ENCODE measurements at places on chromosomes 3 and 15.

DNA sequence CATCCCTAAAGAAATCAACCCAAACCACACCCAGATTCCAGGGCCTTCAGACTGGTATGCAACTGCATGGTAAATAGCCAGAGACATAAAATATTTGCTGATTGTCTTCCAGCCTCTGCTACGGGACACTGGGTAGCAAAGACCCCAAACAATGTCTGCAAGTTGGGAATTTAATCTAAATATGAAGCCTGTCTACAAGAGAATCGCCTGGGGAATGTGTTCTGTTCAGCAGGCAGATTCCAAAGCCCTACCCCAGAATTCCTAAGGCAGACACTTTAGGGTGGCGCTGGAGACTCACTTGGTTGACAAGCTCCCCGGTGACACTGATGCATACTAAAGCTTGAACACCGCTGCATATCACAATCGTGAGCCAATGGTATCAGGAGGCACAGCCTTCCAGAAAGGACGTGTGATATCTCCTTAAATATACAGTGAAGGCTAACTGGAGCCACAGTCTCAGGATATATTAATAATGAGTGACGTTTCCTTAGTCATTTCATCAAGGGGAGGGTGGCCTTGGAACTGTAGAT, 684.1 kb downstream of the NTRK3 start:
- no peak for DNase-seq

GRCh38 chr15:76799760-76800159, 105.4 kb downstream of the SCAPER start:
- no peak for DNase-seq

GRCh38 chr3:50515565-50516439, 12.4 kb upstream of the CACNA2D2 start:
- DNase-seq: no peak

DNA sequence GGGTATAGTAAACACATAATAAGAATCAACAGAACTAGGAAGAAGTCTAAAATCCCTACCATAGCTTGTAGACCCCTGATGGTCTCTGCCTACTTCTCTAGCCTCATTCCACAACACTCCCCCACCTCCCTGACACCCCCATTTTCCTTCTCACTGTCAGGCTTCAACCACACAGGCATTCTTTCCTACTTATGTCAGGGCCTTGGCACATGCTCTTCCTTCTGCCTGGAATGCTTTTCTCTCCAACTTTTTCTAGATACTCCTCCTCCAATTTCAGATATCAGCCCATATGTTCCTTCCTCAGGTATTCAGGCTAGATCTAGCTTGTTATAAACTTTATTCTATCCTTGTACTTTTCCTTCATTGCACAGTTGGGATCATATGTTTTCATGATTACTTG, 106.0 kb upstream of the MRPL3 start:
- DNase-seq: no peak

DNA sequence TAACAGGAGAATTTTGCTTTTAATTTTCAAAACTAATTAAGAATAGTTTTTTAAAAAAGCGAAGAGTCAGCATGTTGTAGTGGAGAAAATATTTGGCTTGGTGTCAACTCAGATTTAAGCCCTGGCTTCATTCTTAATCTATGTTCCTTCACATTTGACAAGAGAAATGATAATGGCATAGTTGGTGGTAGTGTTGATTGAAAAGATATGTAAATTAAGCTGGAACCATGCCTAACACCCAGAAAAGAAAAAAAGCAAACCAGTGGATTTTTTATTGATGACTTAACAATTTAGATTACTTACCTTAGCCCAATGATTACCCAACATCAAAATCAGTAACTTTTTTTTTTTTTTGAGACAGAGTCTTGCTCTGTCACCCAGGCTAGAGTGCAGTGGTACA, 27.4 kb downstream of the TCAIM start:
- no peak for DNase-seq

DNA sequence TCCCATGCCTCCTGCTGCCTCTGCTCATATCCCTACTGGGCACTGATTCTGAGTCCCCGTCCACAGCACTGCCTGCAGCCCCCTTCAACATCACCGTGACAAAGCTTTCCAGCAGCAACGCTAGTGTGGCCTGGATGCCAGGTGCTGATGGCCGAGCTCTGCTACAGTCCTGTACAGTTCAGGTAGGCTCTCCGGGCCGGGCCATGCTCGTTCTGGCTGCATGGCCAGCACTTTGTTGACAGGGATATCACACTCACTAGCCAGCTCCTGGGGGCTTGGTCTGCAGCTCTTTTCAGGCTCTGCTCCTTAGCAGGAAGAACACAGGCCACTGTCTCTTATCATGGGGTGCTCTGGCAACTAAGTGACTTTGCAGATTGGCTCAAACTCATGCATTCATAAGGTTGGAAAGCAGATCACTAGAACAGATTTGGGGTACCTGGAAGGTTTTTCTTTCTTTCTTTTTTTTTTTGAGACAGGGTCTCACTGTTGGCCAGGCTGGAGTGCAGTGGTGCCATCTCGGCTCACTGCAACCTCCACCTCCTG, 6.0 kb downstream of the TYRO3 start:
- no peak for DNase-seq

DNA sequence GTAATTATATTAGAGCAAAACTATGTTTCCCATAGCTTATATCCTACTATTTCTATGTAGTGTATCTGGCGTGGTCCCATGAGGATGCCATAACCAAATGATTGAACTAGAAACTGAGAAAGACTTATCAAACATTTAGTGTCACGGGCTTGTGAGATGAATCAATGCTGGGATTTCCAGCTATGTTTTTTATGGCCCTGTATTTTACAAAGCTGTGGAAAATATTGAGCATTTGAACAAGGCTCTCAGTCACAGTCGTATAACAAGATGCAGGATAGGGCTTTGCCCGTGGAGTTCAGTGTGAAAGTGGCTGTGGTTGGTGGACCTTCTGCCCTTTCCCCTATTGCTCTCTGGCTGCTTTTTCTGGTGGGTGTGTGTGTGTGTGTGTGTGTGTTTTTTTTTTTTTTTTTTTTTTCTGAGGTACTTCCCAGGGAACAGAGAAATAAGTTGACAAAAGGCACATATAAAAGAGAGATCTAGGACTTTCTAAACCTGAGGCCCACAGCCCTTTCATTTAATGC, 60.7 kb downstream of the CACNA1D start:
- DNase-seq: no peak

DNA sequence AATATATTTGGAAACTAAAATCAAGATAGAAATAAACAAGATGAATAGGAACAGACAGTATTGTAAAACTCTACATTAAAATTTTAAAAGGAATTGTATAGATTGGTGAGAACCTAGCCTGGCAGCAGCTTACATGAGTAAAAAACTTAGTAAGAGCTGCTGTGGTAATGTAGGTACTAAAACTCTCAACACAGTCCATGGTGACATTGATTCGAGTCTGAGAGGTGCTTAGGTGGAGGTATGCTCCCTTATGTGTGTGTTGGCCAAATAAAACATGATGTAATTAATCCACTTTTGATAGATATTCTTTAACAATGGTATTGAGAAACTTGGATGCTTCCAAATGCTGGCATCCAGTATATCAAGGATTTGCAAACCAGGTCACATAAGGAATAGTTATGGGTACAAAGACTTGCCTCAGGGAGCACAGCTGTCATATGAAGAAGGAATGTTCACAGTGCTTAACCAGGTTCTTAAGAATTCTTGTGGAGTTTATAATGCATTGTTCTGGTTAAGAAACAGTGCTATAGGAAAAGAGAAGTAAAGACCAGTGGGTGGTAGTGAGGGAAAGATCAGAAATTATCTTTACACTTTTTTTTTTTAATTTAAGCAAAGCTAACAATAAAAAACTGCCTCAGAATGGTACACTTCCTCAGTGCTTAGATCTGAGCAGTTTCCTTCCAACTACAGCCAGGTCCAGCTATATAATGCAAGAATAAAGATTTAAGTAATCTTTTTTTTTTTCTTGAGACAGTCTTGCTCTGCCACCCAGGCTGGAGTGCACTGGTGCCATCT, 24.6 kb upstream of the IL20RB start:
- no peak for DNase-seq

- no peak for DNase-seq
These were observed 13.1 kb downstream of the HDGFL3 start for GRCh38 chr15:83194528-83194927.

GRCh38 chr3:186137051-186137685, 28.3 kb upstream of the ETV5 start:
- no peak for DNase-seq

- no peak for DNase-seq
These were observed 4.6 kb downstream of the TPM1 start for GRCh38 chr15:63046917-63047760.

DNA sequence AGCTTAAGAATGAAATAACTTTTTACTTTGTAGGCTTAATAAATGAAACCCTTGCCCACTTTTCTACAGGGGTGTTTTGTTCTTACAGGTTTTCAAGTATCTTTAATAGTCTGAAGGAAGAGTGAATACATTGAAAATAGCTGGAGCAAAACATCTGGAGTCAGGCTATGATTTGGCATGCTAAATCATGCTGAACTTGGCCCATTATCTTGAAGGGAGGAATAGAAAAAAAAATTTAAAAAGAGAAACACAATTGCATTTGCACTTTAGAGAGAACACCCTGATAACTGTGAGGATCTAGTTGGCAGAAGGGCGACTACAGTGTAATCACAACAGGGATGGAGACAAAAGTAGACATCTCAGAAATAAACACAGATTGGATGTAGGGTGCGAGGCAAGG, 1.8 kb upstream of the IQGAP1 start:
- DNase-seq: no peak

DNA sequence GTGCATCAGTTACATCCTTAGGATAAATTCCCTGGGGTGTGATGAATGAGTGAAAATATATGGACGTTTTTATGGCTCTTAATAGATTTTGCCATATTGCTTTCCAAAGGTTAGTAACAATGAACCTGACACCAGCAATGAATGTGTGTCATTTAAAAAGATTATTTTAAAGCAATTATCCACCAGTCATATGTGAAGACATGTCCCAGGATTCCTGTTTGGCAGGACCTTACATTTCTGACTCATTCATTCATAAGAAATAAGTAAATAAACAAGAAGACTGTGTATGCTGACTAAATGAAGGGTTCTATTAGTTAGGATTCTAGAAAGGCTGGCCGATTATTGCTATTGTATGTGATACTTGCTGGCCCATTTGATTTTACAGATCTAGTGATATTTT, 201.5 kb downstream of the SOX2 start:
- DNase-seq: no peak

- DNase-seq: no peak
These were observed 9.1 kb upstream of the DIS3L start for GRCh38 chr15:66284271-66284670.

DNA sequence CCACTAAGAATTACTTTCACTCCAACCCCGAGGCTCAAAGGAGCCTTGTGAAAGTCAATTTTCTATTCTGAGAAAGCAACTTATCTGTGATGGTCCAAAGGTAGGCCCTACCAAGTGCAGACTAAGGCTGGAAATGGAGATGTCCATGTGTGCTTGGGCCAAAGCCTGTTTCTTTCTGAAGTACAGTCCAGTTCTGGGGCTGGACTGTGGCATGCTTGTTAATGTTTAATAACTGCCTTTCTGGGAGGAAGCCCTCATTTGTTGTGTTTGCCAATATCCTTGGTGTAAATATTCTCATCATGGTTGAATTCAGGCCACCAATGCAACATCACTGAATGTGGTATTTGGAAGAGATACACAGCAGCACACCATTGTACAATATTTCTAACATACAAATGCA, 182.3 kb upstream of the BCL6 start:
- no peak for DNase-seq

- no peak for DNase-seq
These were observed 1345.6 kb downstream of the NSUN3 start for GRCh38 chr3:95408464-95408862.

GRCh38 chr3:177679568-177680471, 482.5 kb upstream of the TBL1XR1 start:
- DNase-seq: no peak

DNA sequence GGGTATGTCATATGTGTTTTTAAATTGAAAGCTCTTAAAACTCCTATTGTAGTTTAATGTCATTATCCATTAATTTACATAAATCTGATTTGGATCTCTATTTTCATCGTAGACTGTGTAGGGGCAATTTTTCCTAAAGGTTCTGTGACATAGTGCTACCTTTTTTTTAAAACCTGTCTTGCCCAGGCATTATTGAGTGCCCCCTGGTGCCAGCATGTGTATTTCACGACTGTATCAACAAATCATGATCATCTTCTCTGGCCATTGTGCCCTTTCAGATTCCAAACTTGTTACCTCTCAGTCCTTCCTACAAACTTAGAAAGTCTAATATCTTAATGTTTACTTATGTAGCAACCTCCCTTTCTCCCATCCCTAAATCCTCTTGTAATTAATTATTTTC, 97.2 kb upstream of the FLNB start:
- no peak for DNase-seq

DNA sequence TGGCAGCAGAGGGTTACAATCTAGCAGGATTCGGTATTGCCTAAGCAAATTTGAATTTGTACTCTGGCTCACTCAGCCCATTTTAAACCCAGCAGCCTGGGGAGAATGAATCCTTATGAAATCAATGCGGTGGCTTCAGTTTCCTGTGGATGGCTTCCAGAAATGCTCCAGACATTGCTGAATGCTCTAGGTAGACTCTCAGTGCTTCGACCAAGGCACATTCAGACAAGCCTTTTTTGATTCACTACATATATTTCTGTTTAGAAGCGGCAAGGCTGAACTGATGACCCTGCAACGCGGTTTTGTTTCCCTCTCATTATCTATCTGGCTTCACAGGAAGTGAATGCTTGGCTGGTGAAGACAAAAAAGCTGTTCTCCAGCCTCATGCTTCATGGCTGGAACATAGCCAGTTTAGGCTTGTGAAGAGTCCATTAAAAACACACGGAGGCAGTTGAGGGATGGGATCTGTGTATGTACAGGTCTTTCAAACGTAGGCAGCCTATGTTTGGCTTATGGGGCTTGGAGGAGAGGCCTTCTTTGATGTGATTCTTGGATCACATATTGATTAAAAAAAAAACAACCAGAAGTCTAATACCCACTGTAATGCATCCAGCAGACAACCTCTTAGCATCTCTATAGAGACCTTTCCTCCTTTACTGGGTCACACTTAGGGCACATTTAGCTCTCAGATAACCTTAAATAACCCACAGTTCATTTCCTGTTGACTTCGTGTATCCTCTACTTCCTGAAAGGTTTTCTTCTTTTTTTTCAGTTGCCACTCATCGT, 400.2 kb upstream of the TBL1XR1 start:
- peak; percentile 77 for DNase-seq

GRCh38 chr15:63176302-63176701, 13.1 kb upstream of the RAB8B start:
- DNase-seq: no peak

DNA sequence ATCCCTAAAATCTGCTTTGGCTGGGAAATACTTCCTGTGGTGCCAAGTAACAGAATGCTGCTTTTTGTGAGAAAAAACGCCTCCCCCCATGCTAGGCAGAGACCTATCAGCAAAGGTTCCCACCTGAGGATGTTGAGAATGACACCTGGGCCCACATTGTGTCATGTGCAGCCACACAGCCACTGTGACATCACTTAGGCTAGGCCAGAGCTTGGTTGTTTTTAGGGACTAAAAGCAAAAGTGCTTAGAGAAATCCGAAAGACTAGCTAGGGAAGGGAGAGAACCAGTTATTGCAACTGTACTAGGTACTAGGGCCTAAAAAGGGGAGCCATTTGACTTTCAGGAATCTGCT, 6.2 kb downstream of the ZDHHC3 start:
- DNase-seq: no peak

Data from midbrain (tissue), 1 donor.